ENCODE measurements at places on chromosomes 16 and 17.

DNA sequence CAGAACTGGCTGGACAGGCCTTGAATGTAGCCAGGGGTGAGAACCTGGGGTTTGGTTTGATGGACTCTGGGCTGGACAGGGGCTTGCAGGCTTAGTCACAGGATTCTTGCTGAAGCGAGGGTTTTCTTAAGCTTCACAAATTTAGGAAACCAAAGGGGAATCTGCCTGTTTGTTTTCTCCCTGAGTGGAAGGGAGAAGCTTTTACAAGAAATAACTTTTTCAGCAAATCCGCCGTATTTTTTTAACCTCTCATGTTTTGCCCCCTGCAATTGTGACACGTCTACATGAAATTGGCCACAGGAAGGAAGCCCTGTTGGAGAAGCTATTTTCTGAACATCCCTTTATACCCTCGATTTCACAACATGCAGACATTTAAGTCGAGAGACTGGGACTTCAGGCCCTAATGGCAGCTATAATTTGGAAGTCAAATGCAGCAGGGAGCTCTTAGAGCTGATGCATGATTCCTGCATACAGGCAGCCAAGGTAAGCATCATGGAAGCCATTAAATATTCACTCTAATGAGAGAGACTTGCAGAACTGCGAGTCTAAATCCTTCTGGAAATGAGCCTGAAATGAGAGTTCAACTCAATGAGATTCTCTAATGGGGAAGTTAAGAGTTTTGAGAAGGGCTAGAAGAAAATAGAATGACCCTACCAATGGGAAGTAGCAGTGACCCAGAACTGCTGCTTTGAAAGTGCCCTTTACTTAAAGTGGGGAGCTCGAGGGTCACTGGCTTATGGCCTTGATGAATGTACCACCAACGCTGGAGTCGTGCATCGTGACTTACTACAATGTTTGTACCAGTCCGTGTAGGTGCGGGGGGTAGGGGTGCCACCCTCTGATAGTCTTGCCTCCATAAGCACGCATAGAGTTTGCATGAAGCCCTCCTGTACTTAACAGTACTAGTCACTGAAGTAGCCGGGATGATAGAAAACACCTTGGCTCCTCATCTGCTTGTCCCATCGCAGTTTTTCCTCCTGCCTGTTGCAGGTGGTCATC lies 45.1 kb upstream of the IRF8 start:
- no peak for DNase-seq

DNA sequence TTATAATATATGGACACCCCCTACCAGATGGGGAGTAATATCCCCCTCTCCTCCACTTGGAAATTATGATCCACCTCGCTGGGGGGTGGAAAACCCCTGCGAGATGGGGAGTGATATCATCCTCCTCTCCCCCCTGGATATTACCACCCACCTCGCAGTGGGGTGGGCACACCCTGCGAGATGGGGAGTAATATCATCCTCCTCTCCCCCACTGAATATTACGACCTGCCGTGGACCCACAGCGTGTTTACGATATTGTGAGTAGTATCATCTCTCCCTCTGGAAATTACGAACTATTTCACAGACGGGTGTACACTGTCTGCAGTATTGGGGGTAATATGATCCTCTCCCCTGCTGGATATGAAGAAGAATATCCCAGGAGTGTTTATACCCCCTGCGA lies 228.3 kb upstream of the WSCD1 start:
- no peak for DNase-seq

- no peak for DNase-seq
Observed at GRCh38 chr17:82283208-82283749, 9.8 kb upstream of the CSNK1D start.

DNA sequence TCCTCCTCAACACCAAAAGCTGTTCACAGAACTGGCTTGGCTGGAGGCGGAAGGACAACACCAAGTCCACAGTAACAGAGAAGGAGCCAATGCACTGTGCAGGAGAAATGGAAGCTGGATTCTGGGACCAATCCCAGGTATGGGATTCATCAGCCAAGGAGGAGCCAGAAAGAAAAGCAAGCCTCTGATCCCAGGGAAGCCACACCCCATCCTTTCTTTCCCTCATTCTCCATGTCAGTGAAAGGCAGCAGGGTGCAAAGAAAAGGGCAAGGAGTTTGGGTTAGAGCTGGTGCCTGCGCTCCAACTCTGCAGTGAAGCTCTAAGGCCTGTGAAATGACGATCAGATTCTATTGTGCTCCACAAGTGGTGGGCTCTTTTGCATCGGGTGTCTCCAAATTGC lies 11.0 kb downstream of the DCAKD start:
- DNase-seq, result no peak

DNA sequence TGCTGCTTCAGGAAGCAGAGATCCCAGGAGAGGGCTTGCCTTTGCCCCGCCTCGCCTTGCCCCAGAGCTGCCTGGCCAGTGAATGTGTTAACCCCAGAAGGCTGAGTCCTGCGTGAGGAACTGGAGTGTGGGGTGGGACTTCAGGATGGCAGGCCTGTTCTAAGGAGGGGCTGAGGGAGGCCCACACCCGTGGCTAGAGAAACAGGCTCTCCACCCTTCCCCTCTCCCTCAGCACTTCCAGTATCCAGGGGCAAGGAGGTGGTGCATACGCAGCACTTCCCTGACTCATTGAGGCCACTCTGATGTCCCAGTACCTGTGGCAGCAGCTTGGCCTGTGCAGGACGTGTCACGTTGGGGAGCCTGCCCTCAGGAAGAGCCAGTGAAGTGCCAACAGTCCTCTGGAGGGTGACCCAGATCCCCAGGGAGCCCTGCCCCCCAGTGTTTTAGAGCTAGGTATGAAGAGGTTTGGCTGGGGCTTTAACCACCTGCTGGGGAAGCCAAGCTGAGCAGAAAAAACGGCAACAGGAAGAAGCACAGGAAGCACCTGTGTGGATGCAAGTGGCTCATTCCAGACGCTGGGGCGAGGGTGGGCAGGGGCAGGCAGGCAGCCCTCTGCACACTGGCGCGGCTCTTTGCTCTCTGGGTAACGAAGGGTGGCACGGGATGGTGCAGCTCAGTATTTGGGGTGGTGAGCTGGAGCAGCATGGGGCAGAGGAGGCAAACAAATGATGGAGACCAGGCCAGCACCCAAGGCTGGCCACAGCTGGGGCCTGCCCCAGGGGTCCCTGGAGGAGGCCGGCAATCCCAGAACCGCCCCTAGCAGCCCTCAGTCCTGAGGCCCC lies 14.7 kb upstream of the CTCF start:
- no peak for DNase-seq

DNA sequence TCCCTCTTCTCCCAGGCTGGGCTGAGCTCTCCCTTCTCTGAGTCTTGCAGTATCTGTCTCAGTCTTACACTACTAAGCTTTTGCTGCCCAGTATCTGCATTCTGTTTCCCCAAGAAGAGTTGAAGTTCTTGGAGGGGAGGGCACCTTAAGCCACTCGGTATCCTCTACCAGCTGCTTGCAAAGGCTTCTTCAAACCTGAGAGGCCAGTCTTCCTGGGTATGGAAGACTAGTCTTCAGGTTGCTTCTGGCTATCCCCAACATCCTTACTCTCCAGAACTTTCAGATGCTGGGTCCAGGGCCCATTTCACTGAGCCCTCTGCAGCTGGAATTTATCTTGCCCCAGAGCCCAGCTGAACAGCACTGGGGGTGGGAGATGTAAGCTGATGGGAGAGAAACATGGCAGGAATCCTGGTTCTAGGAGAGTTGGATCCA lies 20.1 kb downstream of the GP2 start:
- DNase-seq, result no peak

GRCh38 chr17:13777003-13777402 lies 175.3 kb upstream of the HS3ST3A1 start:
- no peak for DNase-seq

All from pulmonary artery endothelial cell (primary cell).